COLO829 (cell line): ENCODE measurements at places on chromosomes 2 and 18.

GRCh38 chr2:112958428-112959108 is 19.2 kb upstream of the IL36G start:
- peak; percentile 77 for DNase-seq

GRCh38 chr18:13272416-13272815 is 53.9 kb downstream of the LDLRAD4 start:
- no peak for DNase-seq

- DNase-seq: no peak
Measured at GRCh38 chr2:16999347-17000183, 333.9 kb upstream of the CYRIA start.

DNA sequence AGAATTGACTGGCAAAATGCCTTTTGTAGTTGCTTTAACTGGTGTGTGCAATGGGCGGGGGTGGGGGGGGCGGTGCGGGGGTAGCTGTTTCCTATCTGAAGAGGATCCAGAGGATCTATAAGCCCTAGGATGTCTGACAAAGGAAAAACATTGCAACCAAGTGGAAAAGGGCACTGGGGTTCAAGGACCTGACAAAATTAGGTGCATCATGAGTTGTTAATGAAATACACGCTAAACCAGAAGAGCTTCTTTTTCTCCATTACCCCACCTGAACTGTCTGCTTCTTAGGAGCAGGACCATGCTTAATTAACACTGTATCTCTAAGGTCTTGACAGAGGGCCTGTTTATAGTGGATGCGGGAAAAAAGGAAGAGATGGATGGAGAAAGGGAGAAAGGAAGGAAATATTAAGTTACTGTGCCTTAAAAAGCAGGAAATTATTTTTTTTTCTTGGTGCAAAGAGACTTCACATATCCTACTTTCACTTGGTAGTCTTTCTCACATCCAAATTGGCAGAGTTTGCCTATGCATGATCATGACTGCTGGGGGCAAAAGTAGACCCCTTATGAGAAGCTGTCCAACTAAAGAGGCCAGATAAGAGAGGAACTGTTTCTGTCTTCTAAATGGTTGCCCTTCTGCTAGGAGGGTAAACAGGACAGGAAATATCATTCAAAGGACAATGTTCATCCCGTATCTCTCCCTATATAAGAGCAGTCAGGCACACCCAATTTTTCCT is 4.6 kb downstream of the RND3 start:
- DNase-seq: no peak

GRCh38 chr18:61019338-61020301 is 313.6 kb upstream of the CDH20 start:
- no peak for DNase-seq

GRCh38 chr2:120346667-120347358 is 877 bp downstream of the INHBB start:
- DNase-seq: no peak
